Stimulated activated CD4-positive, alpha-beta T cell treated with anti-CD3 and anti-CD28 coated beads, TNF-alpha, amount 100 ng/mL, for 1 hour (primary cell): ENCODE measurements at places on chromosomes 5 and 9.

- DNase-seq, result no peak
These were observed 78.5 kb upstream of the EPB41L4B start for GRCh38 chr9:109399258-109399767.

GRCh38 chr5:153794327-153794726 is 244.4 kb downstream of the FAM114A2 start:
- DNase-seq, result no peak

DNA sequence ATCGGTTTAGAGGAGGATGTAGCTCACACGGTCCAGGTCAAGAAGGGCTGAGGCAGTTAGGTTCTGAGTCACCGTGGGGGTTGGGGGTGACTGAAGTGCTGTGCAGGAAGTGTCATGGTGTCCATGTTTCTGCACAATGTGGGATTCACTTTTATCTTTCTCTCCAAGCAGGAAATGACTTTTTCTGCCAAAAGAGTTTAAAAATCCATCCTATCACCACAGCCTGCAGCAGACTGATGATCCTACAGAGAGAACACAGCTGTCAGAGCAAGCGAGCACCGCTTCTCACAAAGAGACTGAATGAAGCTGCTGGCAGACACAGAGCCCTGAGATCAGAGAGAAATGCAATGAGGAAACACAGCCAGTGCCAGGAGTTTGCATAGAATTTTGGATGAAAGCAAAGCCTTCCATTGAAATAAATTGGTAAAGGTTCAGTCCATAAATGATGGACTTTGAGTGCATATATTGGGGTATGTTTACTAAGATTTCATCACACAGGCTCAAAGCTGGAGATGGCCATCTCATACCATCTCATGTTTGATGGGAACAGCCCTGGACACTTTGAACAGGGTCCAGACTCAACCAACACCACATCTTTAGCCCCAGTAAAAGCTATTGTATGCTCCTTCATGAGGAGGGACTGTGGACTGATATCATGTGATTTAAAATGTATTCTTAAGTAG is 213.9 kb upstream of the FBXL7 start:
- no peak for DNase-seq

- DNase-seq, result no peak
These were observed 168.2 kb downstream of the RNF180 start for GRCh38 chr5:64333886-64334285.

- DNase-seq, result no peak
These were observed 117.2 kb upstream of the CACNA1B start for GRCh38 chr9:137760426-137760825.

DNA sequence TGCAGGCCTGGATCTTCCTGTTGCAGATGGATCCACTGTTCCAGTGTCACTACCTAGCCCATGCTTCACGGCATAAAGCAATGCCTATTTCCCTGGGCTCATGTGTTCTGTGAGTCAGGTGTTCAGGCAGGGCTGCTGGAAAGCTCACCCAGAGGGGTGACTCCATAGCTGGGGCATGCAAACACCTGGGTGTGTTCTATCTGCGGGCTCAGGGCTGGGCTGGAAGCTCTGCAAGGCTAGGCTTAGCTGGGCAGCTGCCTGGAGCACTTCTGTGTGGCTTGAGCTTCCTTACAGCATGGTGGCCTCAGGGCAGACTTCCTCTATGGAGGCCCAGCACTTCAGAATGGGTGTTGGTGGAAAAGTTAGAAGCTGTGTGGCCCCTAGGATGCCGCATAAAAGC is 139.9 kb downstream of the GADD45G start:
- DNase-seq, result no peak

GRCh38 chr5:132915681-132916080 is 42.2 kb downstream of the LEAP2 start:
- no peak for DNase-seq
